ENCODE measurements at places on chromosomes 1 and 21.

DNA sequence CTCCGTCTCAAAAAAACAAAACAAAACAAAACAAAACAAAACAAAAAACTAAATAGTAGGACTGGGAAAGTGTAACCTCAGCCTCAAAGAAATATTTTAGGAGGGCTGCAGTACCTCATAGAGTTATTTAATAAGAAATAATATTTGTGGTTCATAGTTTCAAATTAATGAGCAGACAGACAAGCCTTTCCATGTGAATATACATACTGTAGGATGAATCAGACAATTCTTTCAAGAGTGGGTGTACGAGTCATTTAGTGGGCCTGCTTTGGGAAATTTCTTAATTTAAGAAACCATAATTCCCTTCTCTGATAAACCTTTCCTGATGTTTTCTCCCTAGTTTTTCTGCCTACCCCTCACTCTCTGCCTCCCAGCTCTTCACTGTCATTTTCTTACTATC is 52.5 kb downstream of the CDC14A start:
- DNase-seq, result peak; percentile 5

GRCh38 chr21:34900376-34900775 is 148.7 kb downstream of the RUNX1 start:
- DNase-seq, result no peak

- DNase-seq, result no peak
Observed at GRCh38 chr1:84146411-84147032, 2.5 kb downstream of the PRKACB start.

DNA sequence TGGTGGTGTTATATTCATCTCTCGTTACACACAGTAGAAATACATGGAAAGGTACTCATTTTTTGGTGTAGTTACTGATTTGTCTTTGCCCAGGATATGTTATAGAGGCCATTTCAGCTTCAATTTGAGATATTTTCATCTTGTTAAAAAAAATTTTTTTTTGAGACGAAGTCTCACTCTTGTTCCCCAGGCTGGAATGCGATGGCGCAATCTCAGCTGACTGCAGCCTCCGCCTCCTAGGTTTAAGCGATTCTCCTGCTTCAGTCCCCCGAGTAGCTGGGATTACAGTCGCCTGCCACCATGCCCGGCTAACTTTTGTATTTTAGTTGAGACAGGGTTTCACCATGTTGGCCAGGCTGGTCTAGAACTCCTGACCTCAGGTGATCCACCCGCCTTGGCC is 19.0 kb downstream of the MORC3 start:
- no peak for DNase-seq
